ENCODE measurements at places on chromosomes 6 and 20.

GRCh38 chr6:79536585-79536953 is 661 bp downstream of the LCA5 start:
- no peak for DNase-seq

GRCh38 chr6:35061102-35061615 is 80.0 kb downstream of the TCP11 start:
- no peak for DNase-seq

DNA sequence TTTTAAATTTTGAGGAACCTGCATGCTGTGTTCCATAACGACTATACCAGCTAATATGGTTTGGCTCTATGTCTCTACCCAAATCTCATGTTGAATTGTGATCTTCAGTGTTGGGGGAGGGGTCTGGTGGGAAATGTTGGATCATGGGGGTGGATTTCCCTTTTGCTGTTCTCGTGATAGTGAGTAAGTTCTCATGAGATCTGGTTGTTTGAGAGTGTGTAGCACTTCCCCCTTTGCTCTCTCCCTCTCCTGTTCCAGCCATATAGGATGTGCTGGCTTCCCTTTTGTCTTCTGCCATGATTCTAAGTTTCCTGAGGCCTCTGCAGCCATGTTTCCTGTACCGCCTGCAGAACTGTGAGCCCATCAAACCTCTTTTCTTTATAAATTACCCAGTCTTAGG is 61.8 kb upstream of the NEDD9 start:
- no peak for DNase-seq

DNA sequence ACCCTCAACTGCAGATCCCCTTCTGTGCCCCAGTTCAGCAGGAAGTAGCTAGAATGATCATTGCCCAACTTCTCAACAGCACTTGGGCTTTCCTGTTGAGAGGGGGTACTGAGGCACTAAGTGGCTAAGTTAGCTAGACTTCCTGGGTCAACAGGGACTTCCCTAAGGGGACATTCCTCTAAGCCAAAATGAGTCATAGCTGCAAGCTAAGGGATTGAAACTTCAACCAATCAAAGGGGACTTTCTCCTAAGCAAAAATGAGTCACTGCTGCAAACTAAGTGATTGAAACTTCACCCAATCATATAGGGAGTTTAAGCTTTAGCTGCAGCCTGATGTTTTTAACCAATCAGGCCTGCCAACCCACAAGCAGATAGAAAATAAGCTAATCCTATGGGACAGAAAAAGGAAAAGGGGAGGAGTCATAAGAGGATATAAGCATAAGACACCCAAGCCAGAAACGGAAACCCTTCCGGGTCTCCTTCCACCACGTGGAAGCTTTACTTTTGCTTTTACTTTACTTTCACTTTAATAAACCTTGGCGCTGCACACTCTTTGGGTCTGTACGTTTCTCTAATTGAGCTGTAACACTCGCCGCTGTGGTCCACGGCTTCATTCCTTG is 659.0 kb upstream of the HS3ST5 start:
- DNase-seq = no peak

GRCh38 chr20:6663104-6663503 is 104.4 kb upstream of the BMP2 start:
- no peak for DNase-seq

GRCh38 chr6:46994933-46995332 is 47.2 kb downstream of the ADGRF1 start:
- no peak for DNase-seq

- DNase-seq = no peak
Measured at GRCh38 chr6:41583565-41583964, 37.4 kb downstream of the FOXP4 start.

- DNase-seq = no peak
Measured at GRCh38 chr20:49400904-49401303, 81.6 kb downstream of the KCNB1 start.

GRCh38 chr6:156795825-156796224 is 18.6 kb downstream of the ARID1B start:
- no peak for DNase-seq

GRCh38 chr6:124066946-124067552 is 263.4 kb downstream of the NKAIN2 start:
- no peak for DNase-seq

GRCh38 chr6:73798592-73798991 is 102.6 kb downstream of the CD109 start:
- DNase-seq = no peak

DNA sequence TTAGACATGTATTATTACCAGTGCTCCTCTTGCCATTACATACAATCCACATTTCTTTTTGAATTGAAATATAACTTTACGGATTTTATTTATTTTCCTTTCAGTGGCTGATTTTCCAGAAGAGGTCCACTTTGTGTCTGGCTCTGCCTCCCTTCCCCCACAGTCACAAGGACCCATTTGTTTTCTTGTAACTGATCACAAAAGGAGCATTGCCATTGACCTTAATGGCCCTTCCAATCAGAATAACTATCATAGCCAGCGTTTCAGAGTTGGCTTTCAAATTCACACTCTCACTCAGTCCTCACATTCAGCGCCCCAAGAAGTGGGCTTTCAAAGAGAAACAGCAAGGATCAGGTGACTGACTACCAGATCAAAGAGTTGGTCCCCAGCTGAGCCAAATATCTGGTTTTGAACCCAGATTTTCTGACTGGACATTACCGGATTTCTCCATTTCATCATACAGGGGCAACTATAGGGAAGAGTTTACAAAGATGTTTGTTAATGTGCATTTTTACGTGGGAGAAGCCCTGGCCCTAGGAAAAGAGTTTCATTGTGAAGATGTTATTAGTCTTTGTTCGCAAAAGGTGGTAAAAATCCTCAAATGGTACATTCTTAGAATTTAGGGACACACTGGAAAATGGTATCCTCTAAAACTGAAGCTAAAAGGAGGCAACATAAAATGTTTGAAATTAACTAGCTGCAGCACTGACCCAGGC is 2.0 kb upstream of the SLC22A23 start:
- DNase-seq = no peak

GRCh38 chr20:43322851-43323250 is 133.1 kb upstream of the PTPRT start:
- no peak for DNase-seq

- DNase-seq = no peak
Measured at GRCh38 chr6:56346958-56347357, 99.6 kb upstream of the COL21A1 start.

- DNase-seq = no peak
Measured at GRCh38 chr6:7207720-7208119, 100.0 kb downstream of the RREB1 start.
